GOT3 (cell line): ENCODE measurements at places on chromosomes 1 and 21.

DNA sequence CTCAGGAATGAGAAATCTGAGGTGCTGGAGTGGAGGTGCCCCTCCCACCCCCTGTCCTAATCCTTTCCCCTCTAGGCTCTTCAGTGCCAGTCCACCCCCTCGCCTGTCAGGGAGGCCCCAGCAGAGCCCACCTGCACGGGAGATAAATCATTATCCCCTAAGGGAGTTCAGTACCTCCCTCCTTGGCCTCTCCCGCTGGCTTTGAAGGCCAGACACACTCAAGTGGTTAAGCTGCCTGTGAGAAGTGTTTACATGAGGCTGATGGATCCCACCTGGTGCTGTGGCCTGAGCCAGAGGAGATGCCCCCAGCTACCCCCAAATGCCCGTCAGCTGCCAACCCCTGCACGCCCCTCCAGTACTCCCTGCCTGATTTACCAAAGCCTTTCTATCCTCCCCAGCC is 3.7 kb downstream of the RSPO1 start:
- no peak for DNase-seq

DNA sequence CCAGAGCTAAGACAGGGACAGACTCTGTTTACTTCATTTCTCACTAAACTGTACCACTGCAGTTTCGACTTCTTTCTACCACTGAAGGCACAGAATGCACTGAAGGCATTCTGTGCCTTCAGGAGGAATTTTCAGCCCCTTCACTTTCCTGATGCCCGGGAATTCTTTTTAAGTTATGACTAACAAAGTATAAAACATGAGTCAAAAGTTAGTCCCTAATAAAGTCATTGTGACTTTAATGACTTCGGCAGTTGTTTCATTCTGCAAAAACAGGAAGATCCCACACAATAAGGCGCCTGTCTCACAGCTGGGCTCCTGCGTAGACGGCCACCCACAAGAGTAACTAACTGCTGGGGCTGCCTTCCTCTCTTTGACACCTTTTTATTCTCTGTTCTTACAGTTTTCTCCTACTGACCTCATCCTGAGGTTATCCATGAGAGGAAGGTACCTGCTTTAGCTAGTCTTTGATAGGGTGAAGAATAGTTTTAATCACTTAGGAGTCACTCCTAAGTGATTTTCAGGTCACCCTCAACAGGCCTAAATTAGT is 183.9 kb upstream of the SGIP1 start:
- DNase-seq: no peak

DNA sequence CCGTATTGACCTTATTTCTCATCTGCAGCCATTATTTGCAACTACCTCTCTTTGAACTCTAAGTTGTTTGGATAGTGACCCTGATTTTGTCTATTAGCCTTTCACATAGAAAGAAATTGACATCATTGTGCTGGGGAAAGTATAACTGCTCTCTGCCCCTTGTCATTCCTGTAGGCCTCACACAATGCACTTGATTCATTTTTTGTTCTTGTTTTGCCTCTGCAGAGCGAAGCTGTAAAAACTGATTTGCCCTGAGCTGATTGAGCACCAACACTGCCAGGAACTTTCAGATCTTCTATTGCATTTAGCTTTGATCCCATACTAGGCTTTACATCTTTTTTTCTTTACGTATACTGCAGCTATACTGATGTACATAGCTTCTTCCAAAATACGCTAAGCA is 167.2 kb upstream of the PTBP2 start:
- no peak for DNase-seq

GRCh38 chr1:22383526-22384294 is 67.9 kb upstream of the ZBTB40 start:
- no peak for DNase-seq

DNA sequence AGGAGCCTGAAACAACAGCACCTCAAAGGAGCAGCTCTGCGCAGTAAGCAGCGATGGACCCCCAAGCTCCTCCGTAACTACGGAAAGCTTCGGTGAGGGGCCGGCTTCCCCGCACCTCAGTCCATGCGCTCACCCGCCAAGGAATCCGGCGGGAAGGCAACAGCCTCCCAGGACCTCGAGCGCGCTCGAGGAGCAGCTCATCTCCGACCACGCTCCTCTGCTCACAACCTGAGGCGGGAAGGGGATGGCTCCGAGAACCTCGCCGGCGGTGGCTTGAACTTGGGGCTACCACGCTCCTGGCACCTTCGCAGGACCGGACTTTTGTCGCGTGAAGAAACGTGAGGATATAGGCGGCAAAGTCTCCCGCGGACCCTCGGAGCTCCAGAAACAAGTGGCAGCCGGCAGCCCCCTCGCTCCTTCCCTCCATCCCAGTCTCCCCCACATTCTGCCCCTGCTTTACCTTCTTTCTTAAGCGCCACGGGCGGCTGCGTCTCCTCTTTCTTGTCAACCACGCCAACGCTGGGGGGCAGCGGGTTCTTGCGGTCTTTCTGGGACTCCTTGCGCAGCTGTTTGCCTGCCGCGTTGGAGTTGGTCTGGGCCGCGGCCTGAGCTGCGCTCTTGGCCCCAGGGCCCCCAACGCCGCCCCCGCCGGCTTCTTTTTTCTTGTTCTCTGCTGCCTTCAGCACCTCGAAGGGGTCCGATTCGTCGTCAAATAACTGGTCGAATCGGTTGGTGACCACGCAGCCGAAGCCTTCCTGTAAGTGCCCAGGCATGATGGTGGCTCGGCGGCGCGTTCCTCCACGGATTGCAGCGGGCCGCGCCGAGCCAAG is 459 bp downstream of the SERBP1 start:
- no peak for DNase-seq

- no peak for DNase-seq
These were observed 23.9 kb downstream of the FTCD start for GRCh38 chr21:46131588-46131837.
